ENCODE measurements at places on chromosomes 16 and 17. TPM values are rescaled to one million over a fixed set of nuclear protein-coding genes. Genes with fewer than 3 reads are reported as not detected.
A peak's percentile ranks its signal among the peaks of the same experiment; 100 is the strongest.

DNA sequence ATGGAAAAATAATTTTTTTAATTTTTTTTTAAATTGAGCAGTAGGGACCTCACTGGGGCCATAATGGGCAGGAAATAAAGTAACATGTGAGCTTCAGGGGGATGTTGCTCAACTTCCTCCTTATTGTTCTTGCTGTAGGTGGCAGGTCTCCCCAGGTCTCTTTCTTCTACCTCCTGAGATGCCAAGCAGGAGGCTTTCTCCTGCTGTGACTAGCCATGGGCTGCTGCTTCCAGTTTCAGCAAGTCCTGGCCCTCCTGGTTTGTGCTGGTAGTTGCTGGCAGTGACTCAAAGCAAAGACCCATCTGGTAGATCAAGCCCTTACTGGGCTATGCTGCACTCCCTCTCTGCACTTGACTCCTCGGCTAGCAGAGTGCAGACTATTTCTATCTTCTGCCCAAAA, 2.3 kb downstream of the DPEP2NB start:
- DNase-seq: peak; percentile 41

Gene CETP
- polyA plus RNA-seq: not detected

- DNase-seq: no peak
Observed at GRCh38 chr17:55783684-55784245, 32.9 kb downstream of the PCTP start.

DNA sequence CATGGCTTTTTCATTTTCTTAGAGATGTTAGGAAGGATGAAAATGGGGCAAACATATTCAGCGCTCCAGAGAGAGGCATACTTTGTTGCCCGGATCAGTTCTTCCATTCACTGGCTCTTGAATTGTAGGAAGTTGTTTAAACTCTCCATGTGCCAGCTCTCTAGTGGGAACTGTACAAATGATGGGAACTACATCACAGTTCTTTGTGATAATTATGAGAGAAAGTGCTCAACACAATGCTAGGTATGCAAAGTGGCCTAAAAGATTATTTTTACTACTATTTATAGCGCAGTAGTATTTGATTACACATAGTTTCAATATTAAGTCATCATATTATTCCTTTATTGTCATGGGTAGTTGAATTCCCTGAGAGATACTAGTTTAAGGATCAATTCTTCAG, 268.5 kb downstream of the RBFOX1 start:
- DNase-seq: no peak

DNA sequence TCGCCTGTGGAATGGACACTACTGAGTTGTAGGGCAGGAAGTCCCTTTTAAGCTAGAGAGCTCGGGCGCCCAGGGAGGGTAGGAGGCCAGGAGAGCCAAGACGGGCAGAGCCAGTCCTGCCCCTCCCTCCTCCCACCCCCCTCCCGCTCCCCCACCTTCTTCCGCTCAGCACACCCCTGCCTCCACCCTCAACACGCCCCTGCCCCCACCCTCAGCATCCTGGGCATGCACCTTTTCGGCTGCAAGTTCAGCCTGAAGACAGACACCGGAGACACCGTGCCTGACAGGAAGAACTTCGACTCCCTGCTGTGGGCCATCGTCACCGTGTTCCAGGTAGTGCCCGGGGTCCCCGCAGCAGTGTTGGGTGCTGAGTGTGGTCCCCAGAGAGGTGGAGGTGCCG, 18.3 kb downstream of the TPSG1 start:
- DNase-seq: no peak

DNA sequence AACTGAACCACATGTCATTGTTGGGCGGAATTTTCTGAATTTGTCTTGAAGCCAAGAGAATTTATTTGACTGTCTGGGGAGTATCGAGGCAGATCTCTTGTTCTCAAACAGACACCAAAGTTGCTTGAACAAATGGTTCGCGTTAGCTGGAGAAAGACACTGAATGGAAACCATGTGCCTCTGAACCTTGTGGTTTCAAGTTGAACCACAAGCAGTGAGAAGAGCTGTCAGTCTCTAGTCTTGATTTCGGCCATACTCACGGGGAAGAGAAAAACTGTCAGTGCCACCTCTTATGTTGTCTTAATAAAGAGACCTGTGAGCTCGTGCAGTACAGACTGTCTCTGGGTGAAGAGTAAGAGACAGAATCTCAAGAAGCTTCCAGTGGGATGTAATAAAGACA, 886.5 kb upstream of the SOX9 start:
- DNase-seq: no peak

DNA sequence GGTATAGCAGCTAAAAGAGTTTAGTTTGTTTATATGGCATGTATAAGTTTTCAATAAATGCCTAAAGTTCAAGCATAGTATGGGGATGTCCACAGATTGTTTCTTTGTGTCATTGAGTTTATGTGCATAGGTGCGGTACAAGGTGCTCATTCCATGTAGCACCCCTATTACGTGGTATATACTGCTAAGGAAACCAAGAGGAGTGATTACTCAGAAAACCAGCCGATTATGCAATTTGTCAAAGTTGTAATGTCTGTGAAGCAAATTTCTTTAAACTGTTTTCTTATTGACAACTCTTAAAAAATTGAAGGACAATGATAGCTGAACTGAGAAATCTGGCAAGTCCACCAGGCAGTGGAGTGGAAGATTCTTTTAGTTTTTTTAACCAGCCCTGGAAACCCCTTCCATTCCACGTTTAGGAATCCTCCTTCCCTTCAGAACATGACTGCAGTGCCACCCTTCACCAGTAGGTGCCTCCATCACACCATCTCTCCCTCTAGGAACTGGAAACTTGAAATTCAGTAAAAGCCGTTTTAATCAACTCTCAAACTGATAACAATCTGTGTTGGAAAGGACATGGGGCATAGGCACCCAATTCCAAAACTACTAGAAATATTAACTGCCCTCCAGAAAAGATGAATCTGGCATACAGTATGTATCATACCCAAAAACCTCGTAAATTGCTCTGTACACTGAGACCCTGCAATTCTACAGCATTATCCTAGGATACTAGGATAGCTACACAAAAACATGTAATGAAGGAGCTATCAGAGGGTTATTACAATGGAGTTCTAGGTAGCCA, 43.5 kb downstream of the REXO5 start:
- peak; percentile 59 for DNase-seq

Gene KRT27
- polyA plus RNA-seq: 0.03 TPM

- no peak for DNase-seq
Observed at GRCh38 chr17:17122781-17123483, 80.7 kb downstream of the MPRIP start.

Gene NPB
- 0.06 TPM for polyA plus RNA-seq

Gene KCNH6
- polyA plus RNA-seq: not detected

Gene PNMT
- not detected for polyA plus RNA-seq

GRCh38 chr17:76132574-76133338, 8.3 kb downstream of the FOXJ1 start:
- DNase-seq: peak; percentile 48

Gene CCDC40
- polyA plus RNA-seq: 0.82 TPM

GRCh38 chr17:63035695-63036094, 69.7 kb downstream of the TANC2 start:
- DNase-seq: no peak

Gene KCNJ12
- polyA plus RNA-seq: 0.11 TPM

Gene KRTAP17-1
- not detected for polyA plus RNA-seq

Gene LRRC46
- polyA plus RNA-seq: 0.28 TPM

DNA sequence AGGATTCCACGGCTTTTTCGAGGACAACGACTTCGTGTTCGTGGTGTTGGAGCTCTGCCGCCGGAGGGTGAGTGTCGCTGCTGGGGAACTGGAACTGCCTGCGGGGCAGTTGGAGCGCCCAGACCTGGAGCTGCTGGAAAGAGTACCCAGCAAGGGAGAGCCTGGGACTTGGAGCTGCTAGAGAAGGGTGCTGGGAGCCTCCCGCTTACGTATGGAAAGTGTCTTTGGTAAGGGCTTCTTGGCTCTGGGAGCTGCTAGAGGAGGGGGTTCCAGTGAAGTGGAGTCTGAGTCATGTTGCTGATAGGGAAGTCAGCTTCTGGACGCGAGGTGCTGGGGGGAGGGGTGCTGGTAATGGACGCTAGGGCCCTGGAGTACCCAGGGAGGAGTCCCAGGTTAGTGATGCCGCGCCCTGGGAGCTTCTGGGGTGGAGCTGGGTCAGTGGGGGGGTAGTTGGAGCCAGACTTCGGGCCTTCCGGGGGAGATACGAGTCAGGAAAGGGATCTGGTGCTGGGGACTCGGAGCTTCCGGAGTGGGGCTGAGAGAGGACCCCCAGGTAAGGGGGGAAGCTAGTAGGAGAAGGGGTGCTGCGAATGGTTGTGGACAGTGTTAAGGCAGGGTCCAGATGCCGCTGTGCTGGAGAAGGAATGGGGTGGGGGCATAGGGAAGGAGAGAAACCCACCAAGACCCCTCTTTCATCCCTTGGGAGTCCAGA, 741 bp downstream of the PLK1 start:
- peak; percentile 37 for DNase-seq

Gene CBX4
- 11.2 TPM for polyA plus RNA-seq

GRCh38 chr17:50764734-50765149, 2.6 kb downstream of the ANKRD40CL start:
- no peak for DNase-seq

- DNase-seq: no peak
Observed at GRCh38 chr16:11245988-11246387, 10.0 kb downstream of the SOCS1 start.

DNA sequence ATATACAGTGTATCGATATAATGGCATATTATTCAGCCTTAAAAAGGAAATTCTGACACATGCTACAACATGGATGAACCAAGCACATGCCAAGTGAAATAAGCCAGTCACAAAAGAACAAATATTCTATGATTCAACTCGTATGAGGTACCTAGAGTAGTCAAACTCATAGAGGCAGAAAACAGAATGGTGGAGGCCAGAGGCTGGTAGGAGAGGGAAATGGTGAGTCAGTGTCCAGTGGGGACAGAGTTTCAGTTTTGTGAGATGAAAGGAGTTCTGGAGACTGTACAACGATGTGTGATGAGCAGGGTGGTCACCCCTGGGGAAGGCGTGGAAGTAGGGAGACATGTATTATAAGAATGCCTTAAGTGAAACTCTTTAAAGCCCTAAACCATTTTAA, 39.9 kb downstream of the RNF157 start:
- no peak for DNase-seq

GRCh38 chr17:80944326-80944725, 47.3 kb upstream of the CHMP6 start:
- DNase-seq: no peak

GRCh38 chr16:73775841-73776388, 520.7 kb upstream of the PSMD7 start:
- no peak for DNase-seq

DNA sequence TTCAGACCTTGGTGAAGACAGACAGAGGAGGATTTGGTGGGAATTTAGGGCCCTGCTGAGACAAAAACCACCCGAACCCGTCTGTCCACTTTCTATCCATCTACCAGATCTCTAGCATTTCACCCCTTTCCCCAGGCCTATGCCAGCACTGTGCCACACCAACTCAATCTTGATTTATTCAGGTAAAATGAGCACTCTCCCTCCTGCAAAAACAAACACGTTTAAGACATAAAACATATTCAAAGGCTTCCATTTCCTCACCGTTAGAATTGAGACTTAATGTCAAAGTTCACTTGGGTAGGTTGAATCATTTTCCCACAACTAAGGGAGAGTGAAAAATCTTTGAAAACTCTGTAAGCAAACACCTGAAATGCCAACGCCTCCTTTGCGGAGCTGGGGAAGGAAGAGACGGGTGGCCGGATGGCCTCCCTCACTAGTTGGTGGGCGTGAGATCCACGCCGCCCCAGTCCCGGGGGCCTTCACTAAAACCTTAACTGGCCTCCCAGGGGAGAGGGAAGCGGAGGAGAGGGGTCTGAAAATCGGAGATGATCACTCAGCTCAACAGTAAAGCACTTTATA, 862 bp downstream of the DCAKD start:
- peak; percentile 65 for DNase-seq

GRCh38 chr17:61836266-61837174, 26.8 kb downstream of the BRIP1 start:
- no peak for DNase-seq

DNA sequence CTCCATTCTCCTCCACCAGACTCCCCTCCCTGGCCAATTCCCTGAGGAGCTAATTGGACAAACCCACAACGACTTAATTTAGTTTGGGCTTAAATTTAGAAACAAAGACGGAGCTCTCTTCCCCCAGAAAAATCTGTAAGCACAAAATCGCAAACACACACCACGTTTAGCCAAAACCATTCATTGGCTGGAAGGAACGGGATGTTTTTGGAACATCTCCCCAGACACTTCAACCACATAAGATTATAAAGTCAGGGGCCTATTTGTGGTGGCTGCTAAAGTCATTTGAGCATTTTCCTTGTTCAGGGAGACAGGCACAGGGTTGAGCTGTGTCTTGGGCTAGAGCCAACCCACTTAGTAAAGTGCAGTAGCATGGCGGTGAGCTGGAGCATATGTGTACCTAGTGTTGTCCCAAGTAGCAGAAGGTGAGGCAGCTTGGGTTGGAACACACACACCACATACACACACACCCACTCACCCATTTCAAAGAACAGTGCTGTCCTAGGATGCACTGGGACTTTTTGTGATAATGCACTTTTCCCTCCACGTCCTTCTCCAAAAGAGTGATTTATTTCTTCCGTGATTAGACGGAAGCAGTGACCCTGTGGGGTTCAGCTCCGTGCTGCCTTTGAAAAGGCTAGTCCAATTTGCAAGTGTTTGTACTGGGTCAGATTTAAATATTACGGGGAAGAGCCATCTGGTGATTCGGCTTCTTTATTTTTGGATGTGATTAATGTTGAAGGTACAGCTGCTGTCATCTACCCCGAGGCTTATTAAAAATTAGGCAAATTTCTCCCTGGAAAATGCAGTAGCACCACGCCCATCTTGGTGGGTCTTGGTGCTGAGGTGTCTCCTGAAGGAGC, 32.2 kb downstream of the ELAC2 start:
- DNase-seq: no peak
